ENCODE measurements at places on chromosomes 1 and 21.

DNA sequence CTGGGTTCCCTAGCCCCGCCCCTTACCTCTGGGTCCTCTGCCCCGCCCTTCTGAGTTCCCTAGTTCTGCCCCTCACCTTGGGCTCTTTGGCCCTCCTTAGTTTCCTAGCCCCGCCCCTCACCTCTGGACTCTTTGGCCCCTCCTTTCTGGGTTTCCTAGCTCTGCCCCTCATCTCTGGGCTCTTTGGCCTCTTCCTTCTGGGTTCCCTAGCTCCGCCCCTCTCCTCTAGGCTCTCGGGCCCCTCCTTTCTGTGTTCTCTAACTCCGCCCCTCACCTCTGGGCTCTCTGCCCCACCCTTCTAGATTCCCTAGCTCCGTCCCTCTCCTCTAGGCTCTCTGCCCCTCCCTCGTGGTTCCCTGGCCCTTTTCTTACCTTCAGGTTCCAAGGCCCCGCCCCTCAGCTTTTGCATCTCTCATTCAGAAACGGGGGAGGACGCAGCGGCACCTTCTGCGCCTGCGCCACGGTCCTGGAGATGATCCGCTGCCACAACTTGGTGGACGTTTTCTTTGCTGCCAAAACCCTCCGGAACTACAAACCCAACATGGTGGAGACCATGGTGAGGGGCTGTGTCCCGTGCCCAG, 88.5 kb downstream of the PTPRU start:
- DNase-seq: no peak

DNA sequence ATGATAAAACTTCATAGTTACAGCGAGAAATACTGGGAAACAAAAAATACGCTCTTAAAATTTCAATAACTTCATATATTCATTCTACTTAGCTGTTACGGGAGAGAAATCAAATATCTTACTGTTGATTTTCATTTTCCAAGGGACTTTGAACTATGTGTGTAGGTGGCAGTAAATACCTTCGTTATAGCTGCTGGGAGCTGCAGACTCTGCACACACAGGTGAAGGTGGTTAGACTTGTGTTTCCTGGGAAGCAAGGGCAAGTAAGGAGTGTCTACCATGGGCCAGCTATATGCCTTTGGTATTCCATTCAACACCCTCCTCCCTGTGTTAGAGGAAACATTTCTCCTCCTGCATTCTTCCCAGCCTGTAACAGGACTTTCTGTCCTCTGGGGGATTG, 51.4 kb upstream of the DIRAS3 start:
- DNase-seq: no peak

- no peak for DNase-seq
These were observed 160.5 kb downstream of the PTBP2 start for GRCh38 chr1:96882096-96882495.

- DNase-seq: no peak
These were observed 66.0 kb downstream of the RGS21 start for GRCh38 chr1:192382758-192383157.

- DNase-seq: no peak
These were observed 83.8 kb downstream of the PLXNA2 start for GRCh38 chr1:208160259-208160819.

- no peak for DNase-seq
These were observed 473.1 kb downstream of the ADGRL2 start for GRCh38 chr1:82273816-82274215.

DNA sequence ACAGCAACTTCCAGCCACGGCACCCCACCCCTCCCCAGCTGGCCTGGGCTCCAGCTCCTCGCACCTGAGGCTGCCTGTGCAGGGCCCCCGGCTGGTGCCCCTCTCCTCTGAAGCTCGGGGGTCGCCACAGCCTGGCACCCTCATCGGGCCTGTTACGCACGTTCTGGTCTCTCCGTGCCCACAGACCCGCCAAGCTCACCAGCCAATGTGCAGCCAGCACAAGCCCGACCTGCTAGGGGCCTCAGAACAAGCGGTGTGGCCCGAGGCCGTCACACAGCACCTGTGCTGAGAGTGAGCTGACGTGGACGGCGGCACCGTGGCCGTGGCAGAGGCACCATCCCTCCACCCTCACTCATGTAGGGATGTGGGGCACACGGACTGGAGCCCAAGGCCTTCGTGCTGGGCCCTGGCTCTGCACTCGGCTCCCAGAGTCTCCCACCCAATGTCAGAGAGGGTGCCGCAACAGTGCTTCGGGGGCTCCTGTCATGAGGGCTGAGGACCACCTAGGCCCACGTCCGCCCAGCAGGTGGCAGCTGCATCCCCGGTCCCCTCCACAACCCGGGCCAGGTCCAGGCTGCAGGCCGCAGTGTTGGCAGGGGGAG, 4.4 kb upstream of the SAMD11 start:
- DNase-seq: no peak

DNA sequence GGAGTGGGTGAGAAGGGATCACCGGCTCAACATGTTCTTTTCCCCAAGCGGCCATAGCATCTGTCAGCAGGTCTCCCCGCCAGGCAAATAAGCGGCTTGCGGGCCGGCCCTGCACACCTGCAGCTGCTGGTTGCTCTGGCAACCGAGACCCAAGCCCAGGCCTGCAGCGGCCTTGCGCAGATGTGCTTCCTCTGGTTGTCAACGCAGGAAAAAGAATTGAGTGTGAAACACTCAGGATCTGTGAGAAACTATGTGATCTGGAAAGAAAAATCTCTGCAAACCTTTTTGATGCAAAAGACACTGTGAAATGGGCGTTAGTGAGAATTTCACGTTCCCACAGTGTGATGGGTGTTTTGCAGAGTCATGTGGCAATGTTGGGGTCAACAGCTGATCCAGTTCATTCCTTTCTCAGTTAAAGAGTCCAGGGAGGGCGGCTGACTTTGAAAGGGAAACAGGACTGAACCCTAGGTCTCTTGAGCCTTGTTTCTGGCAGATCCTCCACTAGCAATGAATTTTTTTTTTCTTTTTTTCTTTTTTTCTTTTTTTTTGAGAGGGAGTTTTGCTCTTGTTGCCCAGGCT, 28.4 kb downstream of the TOMM20 start:
- no peak for DNase-seq

DNA sequence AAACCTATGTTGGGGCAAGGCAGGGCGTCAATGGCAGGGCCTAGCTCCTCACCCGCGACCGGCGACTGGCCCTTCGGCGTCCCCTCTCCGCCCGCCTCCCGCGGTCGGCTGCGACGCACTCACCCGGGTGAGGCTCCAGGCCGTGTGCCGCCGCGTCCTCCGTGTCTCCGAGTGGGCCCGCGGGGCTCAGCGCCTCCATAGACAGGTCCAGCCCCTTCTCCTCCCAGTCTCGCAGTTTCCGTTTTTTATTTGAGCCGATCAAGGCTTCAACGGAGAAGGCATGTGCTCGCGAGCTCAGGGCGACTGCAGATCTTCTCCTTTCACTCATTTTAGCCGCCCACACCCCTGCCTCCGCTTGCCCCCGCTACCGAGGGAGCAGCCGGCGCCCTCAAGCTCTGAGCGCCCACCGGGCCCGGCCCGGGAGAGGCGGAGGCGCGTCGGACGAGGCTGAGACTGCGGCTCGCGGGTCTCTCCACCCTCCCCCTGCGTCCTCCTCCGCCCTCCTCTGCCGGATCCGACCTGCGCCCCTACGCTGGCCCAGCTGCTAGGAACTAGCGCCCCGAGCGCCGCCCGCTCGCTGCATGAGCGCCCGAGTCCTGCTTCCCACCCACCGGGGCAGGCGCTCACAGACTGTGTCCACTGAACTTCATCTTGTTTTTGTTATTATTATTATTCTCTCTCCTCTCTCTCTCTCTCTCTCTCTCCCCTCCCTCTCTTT, 516 bp downstream of the TBX15 start:
- DNase-seq: no peak

GRCh38 chr1:62437273-62437940, 558 bp downstream of the USP1 start:
- no peak for DNase-seq

GRCh38 chr1:182699393-182700350, 15.3 kb upstream of the RGS8 start:
- no peak for DNase-seq

- DNase-seq: no peak
These were observed 12.9 kb downstream of the COA6 start for GRCh38 chr1:234386122-234386521.

DNA sequence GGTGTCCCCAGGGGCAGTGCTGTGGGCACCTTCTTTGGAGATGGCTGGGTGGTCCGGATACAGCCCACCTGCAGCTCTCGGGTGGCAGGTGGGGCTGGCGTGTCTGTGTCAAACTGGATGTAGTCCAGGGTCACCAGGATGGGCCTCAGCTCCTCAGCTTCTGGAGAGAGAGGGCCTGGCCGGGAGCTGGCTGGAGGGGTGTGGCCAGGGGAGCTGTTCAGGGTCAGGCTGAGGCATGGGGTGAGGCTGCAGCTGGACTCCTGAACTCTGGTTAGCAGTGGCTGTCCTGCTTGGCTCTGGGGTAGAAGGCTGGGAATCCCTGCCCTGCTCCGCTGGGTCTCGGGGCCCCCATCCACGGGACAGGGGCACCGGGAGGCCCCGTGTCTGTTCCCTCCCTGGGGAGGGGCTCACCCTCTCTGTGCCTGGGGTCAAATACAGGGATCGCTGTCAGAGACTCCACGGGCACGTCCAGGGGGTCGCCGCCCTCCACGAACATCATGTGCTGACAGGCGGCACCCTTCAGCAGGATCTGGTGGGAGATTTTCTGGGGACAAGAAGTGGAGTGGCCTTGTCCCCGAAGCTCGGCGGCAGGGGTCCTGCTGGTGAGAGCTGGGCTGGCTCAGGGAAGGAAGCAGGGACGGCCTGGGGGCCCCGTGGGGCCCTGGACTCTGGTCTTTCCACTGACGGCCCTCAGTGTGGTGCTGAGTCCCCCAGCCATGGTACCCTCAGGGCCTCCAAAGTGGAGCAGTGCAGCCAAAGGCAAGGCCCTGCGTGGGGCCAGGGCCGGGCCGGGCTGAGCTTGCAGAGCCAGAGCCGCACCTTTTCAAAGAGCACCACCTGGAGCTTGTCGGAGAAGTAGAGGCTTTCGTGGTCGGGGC, 4.1 kb upstream of the TMEM52 start:
- DNase-seq: no peak

GRCh38 chr1:78274814-78275213, 216.0 kb upstream of the PTGFR start:
- DNase-seq: no peak

DNA sequence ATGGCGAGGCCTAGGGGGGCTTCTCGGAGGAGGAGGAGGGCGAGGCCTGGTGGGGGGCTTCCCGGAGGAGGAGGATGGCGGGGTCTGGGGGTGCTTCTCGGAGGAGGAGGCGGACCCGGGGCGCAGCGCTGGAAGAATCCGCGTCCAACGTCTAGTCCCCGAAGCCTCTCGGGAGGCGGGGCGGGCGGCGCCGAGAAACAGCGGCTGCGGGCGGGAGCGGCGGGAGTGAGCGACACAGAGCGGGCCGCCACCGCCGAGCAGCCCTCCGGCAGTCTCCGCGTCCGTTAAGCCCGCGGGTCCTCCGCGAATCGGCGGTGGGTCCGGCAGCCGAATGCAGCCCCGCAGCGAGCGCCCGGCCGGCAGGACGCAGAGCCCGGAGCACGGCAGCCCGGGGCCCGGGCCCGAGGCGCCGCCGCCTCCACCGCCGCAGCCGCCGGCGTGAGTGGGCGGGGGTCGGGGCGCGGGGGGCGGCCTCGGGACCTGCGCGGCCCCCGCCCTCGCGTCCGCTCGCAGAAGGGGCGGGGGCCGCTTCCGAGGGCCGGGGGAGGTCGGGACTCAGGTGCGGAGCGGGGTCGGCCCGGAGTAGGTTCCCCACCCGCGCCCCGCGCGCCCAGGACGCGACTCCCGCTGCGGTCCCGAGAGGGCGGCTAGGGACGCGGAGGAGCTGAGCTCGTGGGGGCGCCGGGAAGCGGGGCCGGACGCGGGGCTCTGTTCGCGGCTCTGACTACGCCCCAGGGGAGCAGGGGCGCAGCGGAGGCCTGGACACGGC, at the start of gene KLHL17:
TSS of gene KLHL17 (plus strand) at position 222 of the 769 bp plus-strand sequence. CDS start at position 332, 110 bp downstream.
- DNase-seq: peak; percentile 83

GRCh38 chr21:32834211-32834915, 62.8 kb upstream of the PAXBP1 start:
- no peak for DNase-seq

- DNase-seq: no peak
These were observed 20.7 kb downstream of the CD34 start for GRCh38 chr1:207890136-207890738.

DNA sequence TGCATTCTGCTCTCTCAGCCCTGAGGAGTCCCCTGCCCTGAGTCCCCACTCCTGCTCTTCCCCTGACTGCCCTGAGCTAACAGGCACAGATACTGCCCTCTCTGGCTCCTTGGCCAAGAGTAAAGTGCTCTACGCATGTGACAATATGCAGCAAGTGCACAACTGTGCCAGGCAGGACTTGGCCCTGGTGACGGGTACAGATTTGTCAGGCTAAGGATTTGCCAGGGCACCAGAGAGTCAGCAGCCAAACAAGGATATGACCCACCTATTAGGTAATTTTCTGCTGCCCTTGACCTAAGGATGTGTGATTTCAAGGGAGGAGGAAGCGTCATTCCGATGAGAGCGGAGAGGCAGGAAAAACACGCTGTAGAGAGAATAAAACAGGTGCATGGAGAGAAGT, 339.0 kb downstream of the PTPRU start:
- no peak for DNase-seq

- DNase-seq: no peak
These were observed 256.3 kb downstream of the MATN1 start for GRCh38 chr1:30467101-30467500.

GRCh38 chr1:159122005-159122621, 45.5 kb upstream of the AIM2 start:
- DNase-seq: no peak

DNA sequence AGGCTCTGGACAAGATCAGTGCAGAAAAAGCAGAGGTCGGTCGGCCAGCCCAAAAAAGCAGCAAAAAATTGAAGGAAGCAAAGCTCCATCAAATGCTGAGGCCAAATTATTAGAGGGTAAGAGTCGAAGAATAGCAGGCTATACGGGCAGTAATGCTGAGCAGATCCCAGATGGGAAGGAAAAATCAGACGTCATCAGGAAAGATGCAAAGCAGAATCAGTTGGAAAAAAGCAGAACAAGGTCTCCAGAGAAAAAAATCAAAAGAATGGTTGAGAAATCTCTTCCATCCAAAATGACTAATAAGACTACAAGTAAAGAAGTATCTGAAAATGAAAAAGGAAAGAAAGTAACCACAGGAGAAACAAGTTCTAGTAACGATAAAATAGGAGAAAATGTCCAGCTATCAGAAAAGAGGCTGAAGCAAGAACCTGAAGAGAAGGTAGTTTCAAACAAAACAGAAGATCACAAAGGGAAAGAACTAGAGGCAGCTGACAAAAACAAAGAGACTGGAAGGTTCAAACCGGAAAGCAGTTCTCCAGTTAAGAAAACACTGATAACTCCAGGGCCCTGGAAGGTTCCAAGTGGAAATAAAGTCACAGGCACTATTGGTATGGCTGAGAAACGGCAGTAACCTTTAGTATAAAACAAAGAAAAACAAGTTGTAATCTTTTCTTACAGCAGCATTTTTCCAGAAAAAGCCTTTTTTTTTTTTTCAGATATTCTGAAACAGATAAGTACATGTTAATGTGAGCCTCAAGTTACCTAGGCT, 75.7 kb downstream of the PHTF1 start:
- no peak for DNase-seq

DNA sequence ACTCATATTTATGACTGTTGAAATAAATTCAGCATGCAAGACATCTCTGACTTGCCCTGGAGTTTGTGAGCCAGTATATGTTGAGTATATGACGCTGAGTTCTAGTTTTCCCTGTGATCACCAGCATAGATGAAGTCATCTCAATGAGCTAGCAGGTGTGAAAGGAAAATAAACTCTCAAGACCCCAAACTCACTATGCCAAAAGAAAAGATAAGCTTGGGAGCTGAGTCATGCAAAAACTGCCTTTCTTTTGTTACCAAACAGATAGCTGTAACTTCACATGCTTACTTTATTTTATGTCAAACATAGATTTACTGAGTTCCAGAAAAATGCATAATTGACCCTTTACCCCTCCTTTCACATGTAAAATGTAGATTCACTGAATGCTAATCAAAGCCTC, 52.9 kb downstream of the SERBP1 start:
- no peak for DNase-seq

Measured in naive thymus-derived CD8-positive, alpha-beta T cell (primary cell).